SK-N-SH (cell line): ENCODE measurements at places on chromosomes 7 and 10.

DNA sequence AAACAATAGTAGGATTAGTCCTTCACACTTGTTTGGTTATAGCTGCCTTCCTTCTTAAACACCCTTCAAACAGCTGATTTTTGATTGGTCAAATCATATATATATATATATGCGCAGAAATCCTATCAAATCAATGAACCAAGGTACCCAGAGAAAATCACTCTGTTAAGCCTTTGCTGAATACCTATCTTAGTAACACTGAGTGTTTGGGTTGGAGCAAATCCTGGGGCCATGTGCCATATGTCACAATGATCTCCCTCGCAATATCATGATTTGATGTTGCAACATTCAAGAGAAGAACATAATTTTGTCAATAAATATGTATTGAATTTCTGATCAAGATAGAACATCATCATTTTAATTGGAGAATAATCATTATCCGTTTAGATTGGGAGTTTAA, 795.6 kb downstream of the REEP3 start:
- DNase-seq: no peak

DNA sequence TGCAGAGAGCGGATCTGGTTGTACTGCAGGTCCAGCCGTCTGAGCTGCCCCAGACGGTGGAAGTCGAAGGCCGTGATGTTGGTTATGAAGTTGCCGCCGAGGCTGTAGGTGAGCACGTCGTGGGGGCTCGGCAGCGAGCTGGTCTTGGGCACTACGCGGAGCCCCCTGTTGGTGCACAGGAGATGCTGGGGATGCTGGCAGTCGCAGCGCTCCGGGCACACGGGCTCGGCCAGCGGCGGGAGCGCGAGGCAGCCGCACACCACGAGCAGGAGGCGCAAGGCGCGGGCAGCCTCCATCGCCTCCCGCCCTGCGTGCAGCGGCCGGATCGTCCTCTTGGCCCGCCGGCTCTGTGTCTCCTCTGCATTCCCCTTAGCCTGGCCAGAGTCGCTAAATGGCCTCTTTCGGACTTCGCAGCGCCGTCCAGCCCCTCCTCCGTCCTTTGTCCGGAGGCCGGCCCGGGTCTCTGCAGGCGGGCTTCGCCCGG, 337 bp downstream of the TRIL start:
- DNase-seq: peak; percentile 80

DNA sequence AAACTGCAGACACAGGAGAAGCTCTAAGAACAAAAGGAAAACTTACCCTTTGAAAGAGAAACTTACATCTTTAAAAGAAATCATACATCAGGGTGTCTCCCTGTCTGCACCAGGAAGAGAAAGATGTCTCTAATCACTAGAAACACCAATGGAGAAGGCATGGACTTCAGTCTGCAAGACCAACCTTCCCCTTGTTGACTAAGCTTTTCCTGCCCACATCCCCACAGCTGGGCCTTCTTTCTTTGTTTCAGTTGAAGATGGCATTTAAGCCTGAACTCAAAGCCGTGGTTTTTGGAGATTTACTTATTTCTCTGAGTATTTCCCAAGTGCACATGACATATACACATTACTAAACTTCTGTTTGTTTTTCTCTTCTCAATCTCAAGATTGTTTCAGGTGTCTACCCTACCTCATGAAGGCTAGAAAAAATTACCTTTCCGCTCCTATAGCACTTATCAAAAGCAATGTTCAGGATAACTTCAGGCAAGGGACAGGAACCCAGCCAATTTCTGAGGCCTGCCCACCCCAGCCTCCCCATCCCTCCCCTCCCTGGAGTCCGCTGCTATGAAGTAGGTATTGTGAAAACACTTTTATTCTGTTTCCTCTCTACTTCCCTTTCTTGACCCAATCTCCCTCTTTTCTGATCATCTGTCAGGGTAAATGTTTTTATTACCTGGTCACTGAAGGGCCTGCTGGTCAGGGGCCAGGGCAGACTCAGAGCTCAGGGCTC, 2.8 kb upstream of the SLC29A3 start:
- no peak for DNase-seq

DNA sequence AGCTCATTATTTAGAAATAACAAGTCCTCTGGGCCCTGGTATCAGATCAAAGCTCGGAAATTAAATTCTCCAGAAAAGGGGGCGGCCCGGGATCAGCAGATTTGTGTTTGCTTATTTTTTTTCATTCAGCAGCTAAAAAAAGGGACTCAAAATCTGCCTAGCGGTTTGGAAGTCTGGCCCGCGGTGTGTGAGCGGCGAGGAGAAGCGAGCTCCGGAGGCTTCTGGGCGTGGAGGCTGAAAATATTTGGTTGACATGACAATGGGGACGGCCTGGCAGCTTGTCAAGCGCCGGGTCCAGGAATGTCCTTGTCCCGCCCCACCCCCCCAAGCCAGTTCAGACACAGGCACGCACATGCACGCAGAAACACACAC, 43.4 kb downstream of the FOXL3 start:
- DNase-seq: peak; percentile 62

DNA sequence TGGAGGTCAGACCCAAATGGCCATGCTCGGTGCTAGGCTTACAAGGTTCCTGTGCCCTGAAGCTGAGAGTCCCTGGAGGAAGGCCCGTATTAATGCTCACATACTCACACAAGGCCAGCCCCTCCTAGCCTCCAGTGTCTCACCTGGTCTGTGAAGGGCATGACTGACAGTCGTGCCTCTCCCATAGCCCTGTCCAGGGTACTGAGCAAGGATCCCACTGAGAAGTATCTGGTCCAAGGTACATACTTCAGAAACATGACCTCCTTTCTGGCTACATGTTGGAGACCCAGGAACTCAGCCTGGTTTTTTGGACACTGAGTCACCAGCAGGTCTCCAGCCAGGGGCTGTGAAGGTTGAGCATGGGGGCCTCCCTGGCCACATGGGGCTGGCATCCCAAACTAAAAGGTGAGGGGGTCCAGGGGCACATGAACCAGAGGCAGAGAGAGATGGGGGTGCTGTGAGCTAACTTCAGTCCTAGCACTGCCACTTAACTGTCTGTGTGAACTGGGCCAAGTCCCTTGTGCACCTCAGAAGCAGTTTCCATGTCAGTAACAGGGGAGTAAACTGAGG, 17.6 kb upstream of the RASGEF1A start:
- no peak for DNase-seq

DNA sequence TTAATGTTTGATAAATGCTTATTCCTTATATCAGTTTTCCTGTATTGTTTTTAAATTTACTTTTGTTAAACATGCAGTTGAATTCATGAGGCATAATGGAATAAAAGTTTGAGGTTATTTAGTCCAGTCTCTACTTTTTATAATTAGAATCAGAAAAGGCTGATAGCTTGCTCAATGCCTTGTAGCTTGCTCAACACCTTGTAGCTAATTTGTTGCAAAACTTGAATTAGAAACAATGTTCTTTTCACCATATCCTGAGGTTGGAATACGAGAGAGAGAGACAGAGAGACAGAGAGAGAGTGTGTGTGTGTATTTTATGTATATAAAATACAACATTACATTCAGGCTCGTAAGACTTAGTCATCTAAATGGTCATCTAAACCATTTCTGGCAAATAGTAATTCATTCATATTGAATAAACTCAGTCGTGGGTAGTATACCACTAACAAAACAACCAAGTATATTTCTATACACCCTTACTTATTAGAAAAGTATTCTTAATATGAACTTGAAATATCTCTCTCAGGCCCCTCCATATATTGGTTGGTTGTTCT, 243.5 kb downstream of the ADK start:
- no peak for DNase-seq

DNA sequence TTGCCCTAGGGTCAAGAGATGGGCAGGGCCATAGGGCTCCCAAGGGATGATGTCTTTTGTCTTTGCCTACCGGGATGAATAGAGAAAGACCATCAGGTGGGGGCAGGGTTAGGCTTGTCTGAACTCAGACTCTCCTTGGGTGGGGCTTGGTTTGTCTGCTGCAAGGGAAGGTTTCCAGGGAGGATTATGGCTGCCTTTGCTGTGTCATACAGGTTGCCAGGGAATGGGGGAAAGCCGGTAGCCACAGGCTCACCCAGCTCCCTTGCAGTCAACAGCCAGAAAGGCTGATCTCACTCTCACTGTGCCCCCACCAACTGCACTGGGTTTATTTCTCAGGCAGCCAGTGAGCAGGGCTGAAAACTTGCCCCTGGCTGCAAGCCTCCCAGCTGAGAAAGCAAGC, 253.2 kb downstream of the POLR1F start:
- DNase-seq: no peak

- no peak for DNase-seq
These were observed 33.0 kb upstream of the VKORC1L1 start for GRCh38 chr7:65839846-65840245.
